ENCODE measurements at places on chromosomes 3 and 15.

DNA sequence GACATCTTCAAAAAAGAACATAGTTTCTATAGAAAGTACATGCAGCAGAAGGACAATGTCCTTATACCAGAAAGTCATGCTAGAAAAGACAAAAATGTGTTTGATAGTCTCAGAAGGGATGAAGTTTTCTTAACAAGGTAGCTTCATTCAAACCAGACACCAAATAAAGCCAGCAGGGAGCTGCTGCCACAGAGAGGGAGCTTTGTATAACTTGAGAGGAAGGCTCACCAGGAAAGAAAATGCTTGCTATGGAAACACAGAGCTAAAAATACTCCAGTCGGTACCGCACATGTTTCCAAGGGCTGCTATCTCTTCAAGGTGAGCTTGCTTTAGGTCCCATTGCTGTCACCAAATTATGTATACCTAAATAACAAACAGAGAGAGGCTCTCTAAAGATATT is 1074.8 kb upstream of the ALCAM start:
- no peak for DNase-seq

DNA sequence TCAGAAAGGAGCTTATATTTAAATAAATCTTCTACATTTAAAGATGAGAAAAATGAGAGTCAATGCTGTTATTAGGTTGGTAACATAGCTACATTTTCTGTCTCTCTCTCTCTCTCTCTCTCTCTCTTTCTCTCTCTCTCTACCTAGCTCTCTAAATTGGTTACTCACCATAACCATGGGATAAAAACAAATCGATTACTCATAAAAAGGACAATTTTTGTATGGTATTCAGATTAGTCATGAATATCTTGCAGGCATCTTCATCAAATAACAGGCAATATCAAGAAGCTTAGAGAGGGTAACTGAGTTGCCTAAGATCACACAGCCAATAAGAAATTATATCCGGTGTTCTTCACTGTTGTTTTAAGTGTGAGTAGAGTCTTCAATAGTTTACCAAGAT is 81.8 kb upstream of the ALCAM start:
- no peak for DNase-seq

DNA sequence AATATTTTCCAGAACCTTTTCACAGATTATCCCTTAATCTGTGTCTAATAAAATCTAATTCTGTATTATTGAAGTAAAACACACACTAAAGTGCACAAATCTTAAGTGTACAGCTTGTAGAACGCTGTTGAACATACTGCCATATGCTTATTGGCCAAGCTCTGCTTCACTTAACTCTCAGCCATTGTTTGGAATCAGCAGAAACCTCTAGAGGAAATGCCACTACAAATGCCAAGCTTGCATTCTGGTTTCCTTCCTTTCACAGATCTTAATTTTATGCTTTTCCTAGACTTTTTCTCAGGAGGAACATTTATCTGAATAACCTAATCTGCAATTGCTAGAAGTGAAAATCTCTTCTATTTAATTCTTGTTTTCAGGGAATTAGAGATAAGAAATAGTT is 10.1 kb downstream of the MNS1 start:
- no peak for DNase-seq

DNA sequence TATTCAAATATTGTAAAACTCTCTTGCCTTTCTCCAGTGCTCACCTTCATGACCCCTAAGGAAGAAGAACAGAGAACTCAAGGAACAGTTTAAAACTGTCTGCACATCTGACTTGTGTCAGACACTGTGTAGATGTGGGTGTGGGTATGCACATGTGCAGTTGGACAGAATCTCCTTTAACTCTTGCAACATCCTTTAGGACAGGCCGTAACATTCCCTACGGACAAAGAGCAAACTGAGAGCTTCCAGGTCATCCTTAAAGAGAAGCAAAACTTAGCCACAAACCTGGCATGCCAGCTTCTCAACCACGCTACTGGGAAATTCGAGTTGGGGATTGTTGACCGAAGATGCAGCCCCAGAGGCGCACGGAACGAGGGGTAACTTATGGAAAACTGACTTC is 4.1 kb upstream of the SFMBT1 start:
- DNase-seq = no peak

GRCh38 chr3:143910756-143911155 is 60.9 kb upstream of the DIPK2A start:
- DNase-seq = no peak

- DNase-seq = no peak
Observed at GRCh38 chr3:61882253-61882652, 320.9 kb downstream of the PTPRG start.

DNA sequence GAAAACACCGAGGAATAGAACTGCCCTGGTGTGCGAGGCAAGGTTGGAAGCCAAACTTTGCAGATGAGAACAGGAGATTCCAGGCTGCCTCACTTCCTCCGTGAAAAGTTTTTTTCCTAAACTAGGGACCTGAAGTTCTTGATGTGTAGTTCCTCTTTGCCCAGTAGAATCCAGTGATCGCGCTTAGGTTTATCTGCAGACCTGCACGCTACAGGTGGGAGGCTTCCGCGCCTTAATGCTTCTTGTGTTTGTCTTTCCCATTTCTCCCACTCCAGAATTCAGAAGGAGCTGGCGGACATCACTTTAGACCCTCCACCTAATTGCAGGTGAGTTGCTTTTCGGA is 5.4 kb downstream of the UBE2E1 start:
- no peak for DNase-seq

- DNase-seq = no peak
Observed at GRCh38 chr3:179750720-179751328, 98.0 kb downstream of the USP13 start.

- no peak for DNase-seq
Observed at GRCh38 chr3:129182390-129183185, 1.1 kb downstream of the CNBP start.

GRCh38 chr3:121496786-121497185 is 49.0 kb downstream of the POLQ start:
- DNase-seq = no peak

DNA sequence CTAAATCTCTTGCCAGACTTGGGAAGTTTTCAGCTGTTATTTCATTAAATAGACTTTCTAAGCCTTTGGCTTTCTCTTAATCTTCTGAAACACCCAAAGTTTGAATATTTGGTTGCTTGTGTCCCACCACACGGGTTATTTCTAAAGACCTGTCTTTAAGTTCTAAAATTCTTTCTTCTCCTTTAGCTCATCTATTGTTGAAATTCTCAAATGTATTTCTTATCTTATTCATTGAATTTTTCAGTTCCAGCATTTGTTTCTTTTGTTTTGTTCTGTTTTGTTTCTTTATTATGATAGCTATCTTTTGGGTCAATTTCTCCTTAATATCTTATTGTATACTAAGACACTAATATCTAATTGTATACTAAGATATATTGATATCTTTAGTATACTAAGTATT is 97.0 kb downstream of the ARRDC4 start:
- DNase-seq = no peak

DNA sequence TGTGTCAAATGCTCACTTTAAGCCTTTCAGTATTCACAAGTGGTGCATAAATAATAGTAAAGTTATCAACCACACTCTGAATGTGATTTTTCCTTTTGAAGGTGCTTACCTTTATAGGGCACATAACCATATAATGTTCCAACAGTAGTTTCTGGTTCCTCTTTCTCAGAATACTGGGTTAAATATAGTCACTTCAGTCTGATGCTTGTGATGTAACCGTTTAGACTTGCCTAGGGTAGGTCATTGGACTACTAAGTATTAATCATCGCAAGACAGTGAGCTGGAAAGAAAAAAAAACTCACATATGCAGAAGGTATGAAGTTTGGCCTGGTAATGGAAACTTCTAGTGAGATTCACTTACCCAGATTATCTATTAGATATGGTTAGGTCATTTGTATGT is 1.9 kb downstream of the KBTBD8 start:
- no peak for DNase-seq

All from stimulated activated naive B cell treated with anti-CD40 and anti-IgM and Interleukin-4, amounts not matched to agents 10 μg/mL and 1 μg/mL and 100 μg/mL, for 72 hours (primary cell).